ENCODE measurements at places on chromosomes 7 and 10.
A peak's percentile ranks its signal among the peaks of the same experiment; 100 is the strongest.

DNA sequence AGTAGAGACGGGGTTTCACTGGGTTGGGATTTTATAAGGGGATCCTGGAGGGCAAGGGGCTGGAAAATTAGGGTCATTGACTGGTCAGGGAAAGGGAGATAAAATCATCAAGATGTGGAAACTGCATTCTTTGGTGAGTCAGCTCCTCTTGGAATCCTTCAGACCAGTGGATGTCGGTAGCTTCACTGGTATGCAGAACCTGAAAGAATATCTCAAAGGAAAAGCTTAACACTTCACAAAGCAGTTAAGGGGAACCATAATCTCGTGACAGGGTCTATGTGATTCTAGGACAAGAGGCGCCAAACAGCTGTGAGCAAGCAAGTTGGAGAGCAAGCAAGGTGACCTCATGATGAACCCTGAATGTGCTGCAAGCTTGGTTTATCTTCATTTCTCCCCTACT lies 634.7 kb upstream of the AUTS2 start:
- DNase-seq, result no peak

GRCh38 chr7:38855867-38856266 lies 53.1 kb downstream of the VPS41 start:
- DNase-seq, result no peak

- no peak for DNase-seq
Measured at GRCh38 chr7:28052933-28053332, 127.7 kb downstream of the JAZF1 start.

- no peak for DNase-seq
Measured at GRCh38 chr7:158476331-158476932, 111.2 kb downstream of the PTPRN2 start.

DNA sequence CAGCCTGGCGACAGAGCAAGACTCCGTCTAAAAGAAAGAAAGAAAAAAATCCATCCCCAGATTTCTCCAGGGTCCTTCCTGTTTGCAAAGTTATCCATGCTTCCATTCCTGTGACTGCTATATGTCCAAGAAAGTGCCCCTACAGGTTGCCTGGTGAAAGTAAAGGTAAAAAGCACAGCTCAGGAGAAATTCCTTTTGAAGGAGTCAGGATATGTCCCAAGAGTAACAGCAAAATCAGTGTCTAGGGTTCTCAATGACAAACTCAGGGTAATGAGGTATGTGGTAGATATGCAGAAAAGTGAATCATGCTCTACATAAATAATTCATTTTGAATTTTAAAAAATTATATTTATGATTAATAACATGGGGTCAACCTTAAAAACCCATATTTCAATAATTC lies 91.5 kb downstream of the CTTNBP2 start:
- DNase-seq, result no peak

GRCh38 chr7:4830176-4830575 lies 31.7 kb downstream of the PAPOLB start:
- no peak for DNase-seq

- no peak for DNase-seq
Measured at GRCh38 chr10:76282061-76283025, 850.9 kb downstream of the LRMDA start.

GRCh38 chr10:70596110-70596798 lies 6.3 kb downstream of the PRF1 start:
- DNase-seq, result no peak

DNA sequence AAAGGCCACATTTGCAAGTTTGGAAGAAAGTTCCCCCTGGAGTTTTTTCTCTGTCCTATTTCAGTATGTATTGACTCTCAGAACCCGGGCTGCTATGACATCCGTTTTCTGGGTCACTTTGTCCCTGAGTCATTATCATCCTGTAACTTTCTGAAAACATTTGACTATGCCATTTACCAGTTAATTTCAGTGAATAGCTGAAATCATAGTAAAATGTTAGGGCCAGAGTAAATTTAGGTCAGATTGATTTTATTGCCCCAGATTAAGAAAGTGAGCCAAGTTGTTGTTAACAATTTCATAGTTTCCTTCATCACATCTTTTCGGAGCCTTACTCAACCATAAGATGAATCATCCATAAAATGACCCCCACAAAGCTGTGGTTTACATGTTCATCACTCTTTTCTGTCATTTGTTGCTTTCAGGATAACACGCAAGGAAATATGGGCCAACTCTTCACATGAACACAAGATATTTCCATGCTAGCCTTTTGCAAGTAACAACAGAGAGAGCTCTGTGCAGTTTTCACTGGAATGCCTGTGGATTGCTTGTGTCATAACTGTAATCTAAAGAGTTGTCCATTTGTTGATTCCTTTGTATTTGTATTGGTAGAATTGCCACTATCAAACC lies 3.9 kb upstream of the MACC1 start:
- peak; percentile 24 for DNase-seq

DNA sequence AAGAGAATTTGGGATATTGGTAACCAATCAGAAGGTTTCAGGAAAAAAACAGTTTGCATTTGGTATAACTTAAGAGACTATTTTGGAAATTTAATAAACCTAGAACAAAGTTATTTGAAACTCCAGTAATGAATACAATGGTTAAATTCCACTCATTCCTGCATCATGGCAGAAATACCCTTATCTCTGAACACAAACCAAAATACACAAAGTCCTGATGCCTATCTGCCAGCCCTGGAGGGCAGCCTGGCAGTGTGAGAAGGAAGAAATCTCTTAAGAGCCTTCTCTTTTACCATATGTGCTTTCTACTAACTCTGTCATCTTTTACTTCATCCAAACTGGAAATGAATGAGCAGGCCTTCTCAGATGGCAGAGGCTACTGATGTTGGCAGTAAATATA lies 147.1 kb upstream of the LYZL1 start:
- DNase-seq, result no peak

DNA sequence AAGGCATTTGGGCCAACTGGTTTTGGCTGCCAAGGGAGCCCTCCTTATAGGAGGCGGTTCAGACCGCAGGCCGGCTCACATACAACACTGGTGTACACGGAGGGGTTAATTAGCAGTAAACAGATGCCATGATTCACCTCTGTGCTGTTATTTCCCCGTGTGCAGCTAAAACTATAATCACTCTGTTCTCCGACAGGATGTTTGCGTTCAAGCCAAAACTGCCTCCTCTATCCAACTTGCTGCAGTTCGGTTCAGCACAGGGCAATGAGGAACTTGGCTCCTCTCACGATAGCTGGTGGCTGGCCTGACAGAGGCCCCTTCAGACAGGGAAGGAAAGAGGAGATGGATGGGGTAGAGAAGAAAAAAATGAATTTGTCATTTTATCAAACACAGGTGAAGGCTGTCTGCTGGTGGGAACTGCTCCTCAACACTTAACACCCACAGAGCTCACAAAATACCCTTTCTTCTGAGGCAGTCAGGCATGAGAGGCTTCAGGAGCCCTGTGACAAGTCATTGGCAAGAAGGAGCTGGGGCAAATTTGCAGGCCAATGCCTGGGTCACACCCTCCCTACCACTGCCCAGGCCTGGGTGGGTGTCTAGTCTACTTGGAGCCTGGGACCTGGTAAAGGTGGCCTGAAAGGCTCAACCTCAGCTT lies 24.0 kb downstream of the KCNMA1 start:
- no peak for DNase-seq

DNA sequence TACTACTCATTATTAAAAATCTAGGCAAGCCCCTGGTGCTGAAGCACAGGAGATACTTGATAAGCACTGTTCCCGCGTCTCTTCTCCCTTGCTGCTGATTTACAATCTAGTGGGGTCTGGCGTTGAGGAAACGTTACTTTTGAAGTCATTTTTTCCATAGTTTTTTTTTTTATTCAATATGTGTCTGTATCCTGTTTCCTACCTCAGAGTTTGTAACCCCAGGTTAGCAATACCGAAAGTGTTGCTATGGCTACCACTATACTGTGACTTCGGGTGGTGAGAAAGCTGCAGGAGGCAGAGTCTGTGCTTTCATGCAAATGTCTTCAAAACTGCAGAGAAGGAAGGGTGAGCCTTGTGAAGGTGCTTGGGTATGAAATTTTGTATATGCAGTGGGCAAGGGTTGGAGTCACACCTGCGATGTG lies 458.8 kb upstream of the GHITM start:
- no peak for DNase-seq

GRCh38 chr7:30155481-30155880 lies 20.7 kb downstream of the MTURN start:
- no peak for DNase-seq

DNA sequence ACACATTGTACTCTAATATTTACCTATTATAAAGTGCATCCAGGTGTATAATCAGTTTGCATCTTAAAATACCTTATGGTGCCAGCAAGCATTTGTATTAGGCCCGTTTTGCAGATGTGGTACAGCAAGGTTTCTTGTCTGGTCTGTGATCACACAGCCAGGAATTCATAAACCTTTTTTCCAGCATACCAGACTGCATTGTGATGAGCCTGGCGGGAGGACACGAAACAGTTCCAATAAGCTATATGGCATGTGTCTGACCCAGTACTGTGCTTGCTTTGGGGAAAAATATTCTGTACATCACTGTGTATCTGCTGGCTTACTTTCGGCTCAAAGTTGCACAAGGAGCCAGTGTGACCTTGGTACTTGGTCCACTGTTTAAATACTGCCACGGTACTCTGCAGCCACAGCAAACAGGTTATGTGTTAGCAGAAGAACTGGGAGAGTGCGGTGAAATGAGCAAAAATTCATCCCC lies 36.3 kb downstream of the CHN2 start:
- DNase-seq, result no peak

DNA sequence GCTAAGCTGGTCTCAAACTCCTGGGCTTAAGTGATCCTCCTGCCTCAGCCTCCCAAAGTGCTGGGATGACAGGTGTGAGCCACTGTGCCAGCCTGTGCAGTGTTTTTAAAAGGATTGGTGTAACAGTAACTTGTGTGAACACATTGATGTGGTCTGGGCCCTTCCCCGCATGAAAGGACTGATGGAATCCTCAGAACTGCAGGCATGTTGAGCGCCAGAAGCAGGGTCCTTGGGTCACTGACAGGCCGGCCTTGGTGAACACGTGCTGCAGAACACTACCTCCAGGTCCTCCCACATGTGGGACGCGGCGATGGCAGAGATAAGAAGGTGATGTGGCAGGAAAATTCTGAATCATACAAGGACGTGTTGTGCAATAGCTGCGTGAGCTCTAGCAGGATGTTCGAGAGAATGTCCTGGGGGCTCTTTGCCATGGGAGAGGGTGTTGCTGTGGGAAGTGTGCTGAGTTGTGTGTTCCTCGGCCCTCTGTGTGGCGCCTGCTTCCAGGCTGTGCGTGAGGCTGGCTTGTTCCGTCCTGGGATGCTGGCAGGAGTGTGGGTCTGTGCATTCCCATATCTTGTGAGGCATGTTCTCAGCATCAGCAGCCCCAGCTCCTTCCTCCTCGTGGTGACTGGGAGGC lies 68.2 kb downstream of the DNAJB6 start:
- DNase-seq, result no peak

DNA sequence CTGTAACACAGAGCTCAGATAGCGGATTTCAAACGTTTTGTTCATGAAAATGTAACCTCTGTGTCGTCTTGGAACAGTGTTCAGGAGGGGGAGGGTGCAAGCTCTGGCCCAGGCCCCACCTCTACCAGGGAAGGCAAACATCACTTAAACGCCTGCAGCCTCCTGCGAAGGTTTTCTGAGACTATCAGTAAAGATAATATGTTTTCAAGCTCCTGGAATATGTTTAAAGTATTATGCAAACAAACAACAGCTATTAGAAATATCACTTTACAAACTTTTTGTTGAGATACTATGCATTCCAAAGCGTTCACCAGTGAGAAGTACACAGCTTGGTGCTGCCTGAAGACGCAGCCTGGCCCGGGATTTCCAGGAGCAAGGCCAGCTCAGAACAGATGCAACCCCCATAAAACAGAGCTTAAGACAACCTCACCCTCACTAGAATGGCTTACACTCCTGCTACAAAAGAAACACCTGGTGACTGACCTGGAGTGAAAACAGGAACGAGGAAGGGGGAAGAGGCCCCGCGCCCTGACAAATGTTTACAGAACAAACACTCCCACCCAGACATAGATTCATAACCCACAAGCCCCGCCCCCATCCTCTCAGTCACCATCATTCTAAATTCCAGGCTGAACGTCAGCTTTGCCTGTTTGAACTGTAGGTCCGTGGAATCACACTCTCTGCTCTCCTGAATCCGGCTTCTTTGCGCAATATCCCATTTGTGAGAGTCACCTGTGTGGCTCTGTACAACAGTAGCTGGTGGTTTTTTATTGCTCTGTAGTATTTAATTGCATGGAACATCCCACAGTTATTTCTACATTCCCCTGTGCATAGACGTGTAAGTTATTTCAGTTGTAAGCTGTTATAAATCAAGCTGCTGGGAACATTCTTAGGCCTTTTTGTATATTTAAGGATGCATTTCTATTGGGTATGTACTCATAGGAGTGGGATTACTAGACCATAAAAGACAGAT lies 155.0 kb downstream of the PTPRN2 start:
- no peak for DNase-seq

DNA sequence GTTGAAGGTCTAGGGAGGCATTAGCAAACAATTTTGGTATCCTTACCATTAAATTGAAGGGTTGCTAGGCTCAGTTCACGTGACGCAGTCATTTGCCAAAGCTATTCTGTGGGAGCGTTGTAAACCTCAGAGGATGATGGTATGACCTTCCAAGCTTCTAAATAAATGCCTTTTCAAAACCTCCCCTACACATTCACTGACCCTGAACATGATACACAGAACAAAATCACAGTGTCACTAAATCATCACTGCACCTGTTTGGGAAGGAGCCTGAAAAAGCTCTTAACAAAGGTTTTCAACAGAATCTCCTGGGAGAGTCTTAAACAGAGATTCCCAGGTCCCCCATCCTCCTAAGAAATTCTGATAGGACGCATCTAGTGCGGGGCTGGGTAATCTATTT lies 13.2 kb upstream of the CCDC172 start:
- no peak for DNase-seq

- no peak for DNase-seq
Measured at GRCh38 chr7:106127984-106128780, 16.1 kb upstream of the SYPL1 start.

- no peak for DNase-seq
Measured at GRCh38 chr10:60990663-60991062, 46.7 kb upstream of the RHOBTB1 start.

Measured in GOT3 (cell line).